ENCODE measurements at places on chromosomes 2 and 18.
A peak's percentile ranks its signal among the peaks of the same experiment; 100 is the strongest.

GRCh38 chr2:205783872-205784499 lies 101.7 kb downstream of the NRP2 start:
- no peak for DNase-seq

- no peak for DNase-seq
Observed at GRCh38 chr2:160139991-160140390, 60.1 kb downstream of the ITGB6 start.

- DNase-seq, result no peak
Observed at GRCh38 chr18:8791171-8791651, 85.9 kb downstream of the MTCL1 start.

GRCh38 chr2:85718885-85719492 lies 24.8 kb downstream of the GNLY start:
- no peak for DNase-seq

- DNase-seq, result no peak
Observed at GRCh38 chr2:150465703-150466569, 21.5 kb downstream of the RND3 start.

DNA sequence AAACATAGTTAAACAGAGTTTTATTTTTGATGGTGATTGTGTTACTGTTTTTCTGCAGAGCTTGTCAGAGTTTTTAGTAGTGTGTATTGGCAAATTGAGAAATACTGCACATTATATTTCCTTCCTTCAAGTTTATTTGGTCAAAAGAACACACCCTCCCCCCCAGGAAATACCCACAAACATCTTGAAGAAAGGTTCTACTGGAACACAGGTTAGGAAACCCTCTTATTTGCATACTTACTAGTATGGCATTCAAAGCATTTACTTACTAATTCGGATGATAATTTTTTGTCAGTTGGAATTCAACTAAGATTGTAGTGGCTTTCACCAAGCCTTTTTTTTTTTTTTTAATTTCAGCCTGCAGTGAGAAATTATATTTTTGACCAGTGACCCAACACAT lies 9.1 kb downstream of the CAB39 start:
- no peak for DNase-seq

GRCh38 chr2:102376052-102376591 lies 20.5 kb downstream of the IL18R1 start:
- DNase-seq, result no peak

DNA sequence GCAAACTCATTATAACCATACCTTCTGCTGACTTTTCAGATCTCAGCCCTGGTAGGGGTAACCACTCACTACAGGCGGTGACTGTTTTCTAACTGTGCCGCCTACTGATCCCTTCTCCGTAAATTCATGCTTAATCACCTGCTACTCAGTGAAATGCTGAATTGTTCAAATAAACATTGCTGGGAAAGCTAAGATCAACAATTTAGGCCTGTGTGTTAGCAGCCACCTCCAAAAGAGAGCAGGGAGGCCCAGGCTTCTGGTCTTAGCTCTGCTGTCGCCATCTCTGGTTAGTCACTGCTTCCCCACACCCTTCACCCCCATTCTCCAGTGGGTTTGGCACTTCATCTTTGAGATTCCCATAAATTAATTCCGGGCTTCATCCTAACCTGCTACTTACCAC lies 21.8 kb upstream of the NT5C1B start:
- peak; percentile 67 for DNase-seq

Data from NCI-H1417 (cell line).